ENCODE measurements at places on chromosomes 5 and 9. TPM values are rescaled to one million over a fixed set of nuclear protein-coding genes. Genes with fewer than 3 reads are reported as not detected.
A peak's percentile ranks its signal among the peaks of the same experiment; 100 is the strongest.

GRCh38 chr9:105503881-105504280 lies 54.0 kb upstream of the FKTN start:
- no peak for DNase-seq

- DNase-seq = no peak
These were observed 2389.5 kb downstream of the MAT2B start for GRCh38 chr5:165894916-165895315.

PCDHGB4 gene
- not detected for total RNA-seq

- no peak for DNase-seq
These were observed 7.1 kb downstream of the TOR1B start for GRCh38 chr9:129810116-129810515.

DNA sequence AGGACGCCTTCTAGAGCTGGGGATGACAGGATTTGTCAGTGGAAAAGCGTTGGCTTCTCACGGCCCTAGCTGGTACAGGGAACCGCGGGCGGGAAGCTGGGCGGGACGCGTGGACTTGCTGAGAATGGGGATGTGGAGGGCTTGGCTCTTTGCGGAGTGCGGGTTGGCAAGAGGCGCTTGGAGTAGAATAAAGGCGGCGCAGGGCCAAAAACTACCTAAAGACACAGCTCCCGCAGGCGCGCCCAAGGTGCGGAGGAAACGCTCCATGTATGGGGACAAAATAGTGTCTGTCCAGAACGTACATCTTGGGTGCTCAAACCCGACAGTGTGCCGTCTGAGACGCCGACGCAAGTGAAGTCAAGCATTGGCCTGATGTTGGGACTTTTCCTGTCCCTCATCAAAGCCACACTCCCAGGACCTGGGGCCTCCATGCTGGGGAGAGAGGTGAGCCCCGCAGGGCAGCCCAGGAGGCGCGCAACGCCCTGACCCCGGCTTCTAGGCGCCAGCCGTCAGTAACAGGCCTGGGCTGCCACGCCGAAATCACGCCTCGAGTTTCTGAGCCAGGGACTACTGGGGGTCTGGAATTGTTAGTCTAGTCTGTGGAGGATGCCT lies 1.6 kb upstream of the NKX2-5 start:
- no peak for DNase-seq

DNA sequence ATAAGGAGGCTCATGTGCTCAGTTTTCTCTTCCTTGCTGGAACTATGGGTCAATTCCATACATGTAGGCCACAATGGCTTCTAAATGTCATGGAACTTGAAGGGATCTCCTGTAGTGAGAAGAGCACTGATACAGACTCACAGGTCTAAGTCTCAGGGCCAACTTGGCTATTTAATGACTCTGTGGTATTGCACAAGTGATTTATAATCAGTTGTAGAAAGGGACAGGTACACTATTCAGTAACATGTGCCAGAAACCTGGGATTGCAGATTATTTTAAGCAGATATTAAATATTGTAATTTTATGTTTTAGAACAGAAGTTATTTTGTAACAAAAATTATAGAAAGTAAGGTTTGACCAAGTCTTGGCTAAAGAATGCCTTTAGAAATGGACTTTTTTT lies 241.5 kb upstream of the PIK3R1 start:
- no peak for DNase-seq

DNA sequence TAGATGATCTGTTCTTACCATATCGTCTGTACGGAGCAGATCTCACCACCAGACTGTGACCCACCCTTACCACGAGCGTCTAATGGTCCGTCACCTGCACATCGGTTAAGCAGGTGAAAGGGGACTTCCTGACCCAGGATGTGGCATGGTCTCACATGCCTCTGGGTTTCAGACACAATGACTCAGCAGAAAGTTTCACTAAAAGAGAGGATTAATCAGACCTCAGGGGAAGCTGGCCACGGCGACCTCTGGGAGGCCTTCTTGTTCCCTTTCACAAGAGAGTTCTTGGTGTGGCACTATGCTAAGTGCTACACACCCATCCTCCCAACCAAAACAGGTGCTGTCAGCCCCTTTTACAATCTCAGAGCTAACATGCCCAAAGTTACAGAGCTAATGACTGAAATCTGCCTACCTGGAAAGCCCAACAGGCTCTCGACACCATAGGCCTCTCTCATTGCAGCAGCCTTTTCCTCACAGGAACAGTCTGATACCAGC lies 41.6 kb downstream of the ADAMTS12 start:
- DNase-seq = peak; percentile 68

PFDN1 gene
- total RNA-seq = 28.4 TPM

LCN9 gene
- total RNA-seq = not detected

IFNA16 gene
- not detected for total RNA-seq

CERCAM gene
- total RNA-seq = 0.22 TPM
